ENCODE measurements at places on chromosomes 5 and 9. TPM values are rescaled to one million over a fixed set of nuclear protein-coding genes. Genes with fewer than 3 reads are reported as not detected.
A peak's percentile ranks its signal among the peaks of the same experiment; 100 is the strongest.

The F12 gene
- total RNA-seq = 0.89 TPM

The CCDC192 gene
- total RNA-seq = not detected

The PTGES gene
- 0.26 TPM for total RNA-seq

The MARCOL gene
- total RNA-seq = not detected

The ZNF879 gene
- total RNA-seq = 2.6 TPM

The NEUROG1 gene
- not detected for total RNA-seq

The IFNA2 gene
- not detected for total RNA-seq

The PNPLA7 gene
- 1.1 TPM for total RNA-seq

The GLDC gene
- 3.4 TPM for total RNA-seq

The RETREG1 gene
- not detected for total RNA-seq

The HTR1A gene
- total RNA-seq = not detected

DNA sequence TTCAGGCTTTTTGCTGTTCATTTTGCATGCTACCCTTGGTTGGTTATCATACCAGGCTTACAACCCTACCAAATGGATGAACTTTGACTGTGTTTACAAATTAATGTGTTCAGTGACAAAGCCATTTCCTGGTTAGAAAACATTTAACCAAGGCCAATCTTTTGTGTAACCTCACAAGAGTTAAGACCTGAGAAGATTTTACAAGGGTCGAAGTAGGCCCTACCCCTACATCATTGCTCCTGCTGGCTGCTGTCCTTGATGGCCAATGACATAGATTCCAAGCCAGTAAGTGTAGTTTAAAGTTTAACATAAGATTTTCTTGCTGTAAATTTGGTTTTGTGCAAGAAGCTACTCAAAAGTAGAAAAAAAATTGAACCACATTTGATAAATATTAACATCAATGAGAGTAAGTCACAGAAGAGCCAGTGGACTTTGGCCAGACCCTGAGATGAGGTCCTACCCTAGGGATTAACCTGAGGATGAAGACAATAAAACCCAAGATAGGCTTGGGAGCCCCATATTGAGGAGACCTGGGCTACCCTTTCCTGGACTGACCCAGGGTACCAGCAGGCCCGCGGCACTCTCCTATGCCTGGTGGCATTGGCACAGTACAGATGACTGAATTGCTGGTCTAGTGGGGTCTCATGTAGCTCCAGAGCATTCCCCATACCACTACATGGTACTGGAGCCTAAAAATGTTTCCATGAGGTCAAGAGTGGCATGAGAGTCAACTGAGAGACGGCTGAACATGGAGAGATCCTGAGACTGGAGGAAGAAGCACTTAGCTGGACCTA lies 8.3 kb downstream of the C1QTNF3 start:
- DNase-seq = no peak

DNA sequence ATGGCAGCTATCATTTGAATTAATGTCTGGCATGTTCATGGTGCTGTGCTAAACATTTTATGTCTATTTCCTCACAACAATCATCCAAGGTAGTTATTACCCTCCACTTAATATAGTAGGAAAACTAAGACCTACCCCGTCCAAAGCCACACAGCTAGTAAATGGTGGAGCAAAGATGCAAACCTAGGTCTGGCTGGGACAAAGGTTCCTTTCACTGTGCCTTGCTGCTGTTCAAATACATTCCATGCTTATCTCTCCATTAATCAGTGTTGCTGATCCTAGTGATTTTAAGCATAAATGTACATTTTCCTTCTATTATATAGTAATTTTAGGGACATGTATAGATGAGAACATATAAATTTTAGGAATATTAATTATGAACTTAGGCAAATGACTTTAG lies 38.7 kb downstream of the CCDC125 start:
- no peak for DNase-seq

DNA sequence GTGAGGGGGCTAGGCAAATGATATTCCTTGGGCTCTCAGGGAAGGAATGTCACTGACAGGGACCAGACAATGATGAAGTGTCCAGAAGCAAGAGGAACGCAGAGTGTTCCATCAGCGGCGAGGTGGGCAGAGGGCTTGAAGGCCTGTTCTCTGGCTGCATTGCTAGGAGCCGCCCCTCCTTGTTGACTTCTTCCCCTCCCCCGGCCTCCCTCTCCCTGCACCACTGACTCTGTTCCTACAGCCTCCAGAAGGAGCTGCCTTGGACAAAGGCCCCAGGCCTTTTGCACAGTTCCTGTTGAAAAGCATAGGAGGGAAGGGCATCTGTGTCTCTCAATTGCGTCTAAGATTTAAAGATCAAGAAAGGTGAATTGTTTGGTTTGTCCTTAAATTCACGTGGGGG lies 12.4 kb downstream of the TLX3 start:
- DNase-seq = no peak

- DNase-seq = no peak
These were observed 152.0 kb downstream of the TRPM6 start for GRCh38 chr9:74735761-74736160.

- DNase-seq = no peak
These were observed 897 bp upstream of the HSPB3 start for GRCh38 chr5:54454602-54455001.

DNA sequence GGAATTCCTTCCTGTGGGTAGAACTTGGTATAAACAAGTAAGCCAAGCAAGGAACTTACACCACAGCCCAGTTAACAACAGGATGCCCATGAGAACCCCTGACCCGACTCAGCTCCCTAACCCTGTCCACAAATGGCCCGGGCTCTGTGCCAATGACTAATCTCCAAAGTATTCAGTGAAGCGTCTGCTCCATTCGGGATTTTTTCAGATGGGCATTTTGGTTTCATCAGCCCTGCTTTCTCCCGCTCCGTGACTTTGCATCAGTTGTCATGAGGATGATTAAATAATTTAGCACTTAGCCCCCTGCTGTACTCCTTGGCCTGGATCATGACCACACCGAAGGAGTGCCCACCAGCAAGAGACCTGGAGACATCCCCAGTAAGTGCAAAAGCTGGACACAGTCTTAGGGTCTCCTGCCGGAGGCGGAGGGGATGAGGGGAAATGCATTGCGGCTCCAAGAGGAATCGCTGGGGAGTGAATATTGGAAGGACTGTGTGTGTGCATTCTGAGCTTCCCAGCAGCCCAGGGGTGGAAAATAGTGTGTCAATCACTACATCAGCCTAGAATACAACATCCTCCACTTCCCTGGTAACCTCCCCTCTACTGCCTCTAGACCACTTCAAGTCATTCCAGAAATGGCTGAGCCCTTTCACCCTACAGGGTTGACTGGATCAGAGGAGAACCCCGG lies 41.4 kb upstream of the DNAH5 start:
- DNase-seq = peak; percentile 79

DNA sequence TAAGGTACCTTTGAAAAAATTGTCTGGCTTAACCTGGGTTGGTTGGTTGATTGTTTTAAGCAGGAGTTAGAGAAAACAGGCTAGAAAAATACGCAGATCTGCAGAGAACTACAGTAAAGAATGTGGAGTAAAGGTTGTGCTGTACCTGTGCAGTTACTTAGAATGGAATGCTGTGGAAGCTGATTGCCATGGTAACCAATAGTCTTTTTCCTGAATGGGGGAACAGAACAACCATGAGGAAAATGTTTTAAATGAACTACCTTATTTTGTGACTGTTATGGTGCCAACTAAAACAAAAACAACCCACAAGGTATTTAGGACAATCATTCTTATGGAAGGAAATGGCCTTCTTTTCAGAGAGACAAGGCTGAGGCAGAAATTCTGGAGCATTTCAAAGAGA lies 4.8 kb upstream of the HOMER1 start:
- peak; percentile 76 for DNase-seq

GRCh38 chr9:113558632-113559502 lies 95.3 kb downstream of the RGS3 start:
- DNase-seq = peak; percentile 50

DNA sequence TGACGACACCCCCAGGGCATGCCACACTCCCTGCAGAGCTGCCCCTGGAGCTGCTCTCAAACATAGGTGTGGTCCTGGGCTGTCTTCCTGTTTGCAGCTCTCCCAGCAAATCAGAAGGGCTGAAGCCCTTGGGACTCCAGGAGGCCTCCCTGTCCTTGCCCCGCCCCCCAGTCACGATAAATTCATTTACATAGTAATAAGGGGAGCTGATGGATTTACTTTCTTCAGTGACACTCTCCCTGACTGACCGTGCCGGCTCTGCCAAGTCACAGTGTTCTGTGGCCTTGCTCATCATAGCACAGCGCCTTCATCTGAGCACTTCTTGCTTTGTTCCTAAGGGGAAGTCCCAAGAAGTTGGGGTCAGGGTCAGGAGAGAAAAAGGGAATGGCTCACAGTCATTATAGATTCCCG lies 121.4 kb downstream of the ENC1 start:
- DNase-seq = no peak

DNA sequence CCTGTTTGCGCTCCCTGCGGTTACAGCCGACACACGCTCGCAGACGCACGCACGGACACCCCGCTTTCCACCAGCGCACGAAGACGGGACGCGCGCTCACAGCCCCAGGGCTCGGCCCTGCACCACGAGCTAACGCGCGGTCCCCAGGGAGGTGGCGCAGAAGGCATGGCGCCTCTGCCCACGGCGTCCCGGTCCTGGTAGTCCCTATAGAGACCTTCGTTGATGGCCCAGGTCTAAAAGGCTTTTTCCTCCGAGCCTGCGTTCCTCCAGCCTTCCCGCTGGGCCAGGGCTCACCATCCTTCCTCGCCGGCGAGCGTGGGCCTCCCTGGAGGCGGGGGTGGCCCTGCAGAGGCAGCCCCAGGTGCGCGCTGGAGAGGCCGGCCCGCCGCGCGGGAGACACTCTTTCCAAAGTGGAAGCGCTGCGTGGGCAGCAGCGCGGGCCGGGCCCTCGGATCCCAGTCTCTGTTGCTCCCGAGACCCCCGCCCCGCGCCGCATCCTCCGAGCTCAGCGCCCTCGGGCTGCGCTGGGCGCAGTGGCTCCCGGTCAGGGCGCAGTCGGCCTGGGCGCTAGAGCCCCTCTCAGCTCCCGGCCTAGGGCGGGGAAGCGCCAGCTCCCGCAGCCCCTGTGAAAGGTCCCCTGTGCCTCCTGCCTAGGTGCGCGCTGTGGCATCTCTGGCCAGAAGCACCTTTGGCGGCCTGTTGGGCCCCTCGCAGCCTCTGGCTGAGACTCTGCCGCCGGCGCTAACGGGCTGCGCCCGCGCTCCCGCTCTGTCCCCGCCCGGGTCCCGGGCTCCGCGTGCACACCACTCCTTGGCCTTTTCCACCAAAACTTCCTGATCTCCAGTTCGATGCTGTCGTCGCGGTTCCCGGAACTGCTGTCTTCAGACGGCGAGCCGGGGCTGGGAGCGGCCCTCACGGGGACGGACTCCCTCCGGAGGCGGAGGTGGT lies 31.9 kb upstream of the FANCC start:
- DNase-seq = no peak

DNA sequence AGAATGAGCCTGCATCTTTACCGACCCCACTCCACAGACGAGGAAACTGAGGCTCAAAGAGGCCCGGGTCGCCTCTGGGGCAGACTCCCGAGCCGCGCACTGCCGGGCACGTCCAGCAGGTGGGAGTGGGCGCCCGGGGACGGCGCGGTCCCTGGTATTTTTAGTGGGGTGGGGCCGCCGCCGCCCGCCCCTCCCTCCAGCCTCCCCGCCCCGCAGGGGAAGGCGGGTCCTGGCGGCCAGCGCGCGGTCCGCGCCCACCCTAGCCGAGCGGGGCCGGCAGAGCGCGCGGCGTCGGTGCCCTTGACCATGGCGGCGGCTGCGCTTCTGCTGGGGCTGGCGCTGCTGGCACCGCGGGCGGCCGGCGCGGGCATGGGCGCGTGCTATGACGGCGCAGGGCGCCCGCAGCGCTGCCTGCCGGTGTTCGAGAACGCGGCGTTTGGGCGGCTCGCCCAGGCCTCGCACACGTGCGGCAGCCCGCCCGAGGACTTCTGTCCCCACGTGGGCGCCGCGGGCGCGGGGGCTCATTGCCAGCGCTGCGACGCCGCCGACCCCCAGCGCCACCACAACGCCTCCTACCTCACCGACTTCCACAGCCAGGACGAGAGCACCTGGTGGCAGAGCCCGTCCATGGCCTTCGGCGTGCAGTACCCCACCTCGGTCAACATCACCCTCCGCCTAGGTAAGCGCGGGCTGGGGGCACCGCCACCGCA lies at the start of gene LAMC3:
TSS of gene LAMC3 (plus strand) at position 266 of the 710 bp plus-strand sequence. CDS start at position 307, 41 bp downstream.
- peak; percentile 14 for DNase-seq

GRCh38 chr9:120946259-120946658 lies 19.7 kb upstream of the TRAF1 start:
- DNase-seq = no peak

- no peak for DNase-seq
These were observed 53.9 kb downstream of the C9orf57 start for GRCh38 chr9:72006501-72006900.

GRCh38 chr5:140550147-140551079 lies 3.0 kb downstream of the EIF4EBP3 start:
- no peak for DNase-seq

GRCh38 chr9:77839459-77840140 lies 191.5 kb upstream of the GNA14 start:
- peak; percentile 80 for DNase-seq

- DNase-seq = peak; percentile 24
These were observed 320.5 kb upstream of the CD180 start for GRCh38 chr5:67516948-67517565.

DNA sequence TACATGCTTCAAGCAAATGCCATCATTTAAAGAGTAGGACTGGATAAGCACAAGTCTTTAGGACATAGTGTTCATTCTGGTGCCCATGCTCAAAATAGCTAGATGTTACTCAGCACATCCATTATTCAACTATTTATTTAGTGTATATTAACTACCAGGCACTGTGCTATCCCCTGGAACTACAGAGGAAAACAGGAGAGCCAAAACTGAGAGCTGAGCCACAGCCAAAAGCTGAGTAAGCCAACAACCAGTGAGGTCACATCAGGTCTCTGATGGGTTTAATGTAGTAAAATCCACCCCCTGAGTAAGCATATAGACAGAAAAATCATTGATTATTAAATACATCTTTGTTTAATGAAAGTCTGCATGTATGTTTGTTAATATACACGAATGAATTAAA lies 469.3 kb upstream of the DMAC1 start:
- no peak for DNase-seq

GRCh38 chr9:98547606-98548005 lies 161.1 kb downstream of the GABBR2 start:
- DNase-seq = no peak

GRCh38 chr5:61322738-61323725 lies 9.0 kb upstream of the ZSWIM6 start:
- DNase-seq = no peak

GRCh38 chr9:69497816-69498215 lies 172.8 kb downstream of the ENTREP1 start:
- DNase-seq = no peak

DNA sequence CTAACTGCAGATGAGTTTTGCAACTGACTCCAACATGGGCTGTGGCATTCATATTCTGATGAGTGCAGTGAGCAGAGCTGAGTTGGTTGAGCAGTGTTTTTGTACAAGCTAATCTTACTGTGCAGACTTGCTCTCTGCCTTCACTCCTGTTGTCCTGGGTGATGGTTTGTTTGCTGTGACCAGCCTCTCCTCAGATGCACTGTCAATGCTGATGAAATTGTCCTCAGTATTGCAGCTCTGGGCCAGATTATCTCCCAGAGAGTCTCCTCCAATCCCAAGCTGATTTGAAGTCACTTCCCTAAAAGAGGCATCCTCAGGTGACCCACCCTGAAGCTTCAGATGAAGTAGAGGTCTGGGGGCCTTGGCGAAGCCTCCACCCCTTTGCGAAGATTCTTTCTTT lies 581.8 kb downstream of the ACTL7B start:
- no peak for DNase-seq

- no peak for DNase-seq
These were observed 21.4 kb upstream of the OTULINL start for GRCh38 chr5:14560091-14560595.

- DNase-seq = no peak
These were observed 4.7 kb downstream of the BRD3 start for GRCh38 chr9:134063088-134063570.

- no peak for DNase-seq
These were observed 96.0 kb upstream of the SLC44A1 start for GRCh38 chr9:105148328-105149006.

- DNase-seq = no peak
These were observed 60.1 kb upstream of the NMUR2 start for GRCh38 chr5:152465140-152465539.

All from dermis microvascular lymphatic vessel endothelial cell (primary cell).